CD8-positive, alpha-beta memory T cell (primary cell): ENCODE measurements at places on chromosomes 4 and X. TPM values are rescaled to one million over a fixed set of nuclear protein-coding genes. Genes with fewer than 3 reads are reported as not detected.

DNA sequence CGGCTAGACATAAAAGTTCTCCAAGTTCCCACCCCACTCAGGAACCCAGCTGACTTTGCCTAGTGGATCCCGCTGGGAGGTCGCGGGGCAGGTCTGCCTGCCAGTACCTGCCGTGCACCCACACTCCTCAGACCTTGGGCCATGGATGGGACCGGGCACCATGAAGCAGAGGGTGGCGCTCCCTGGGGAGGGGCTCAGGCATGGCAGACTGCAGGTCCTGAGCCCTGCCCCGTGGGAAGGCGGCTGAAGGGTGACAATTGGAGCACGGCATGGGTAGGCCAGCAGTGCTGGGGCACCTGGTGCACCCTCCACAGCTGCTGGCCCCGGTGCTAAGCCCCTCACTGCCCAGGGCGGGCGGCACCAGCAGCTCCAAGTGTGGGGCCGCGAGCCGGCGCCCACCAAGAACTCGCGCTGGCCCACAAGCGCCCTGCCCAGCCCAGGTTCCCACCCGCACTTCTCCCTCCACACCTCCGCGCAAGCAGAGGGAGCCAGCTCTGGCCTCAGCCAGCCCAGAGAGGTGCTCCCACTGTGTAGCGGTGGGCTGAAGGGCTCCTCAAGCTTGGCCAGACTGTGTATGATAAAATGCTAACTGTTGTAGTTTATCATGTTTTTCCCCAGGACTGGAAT lies 63.1 kb downstream of the UGT2A2 start:
- DNase-seq, result no peak

- DNase-seq, result no peak
Measured at GRCh38 chr4:174537634-174538033, 15.3 kb upstream of the HPGD start.

DNA sequence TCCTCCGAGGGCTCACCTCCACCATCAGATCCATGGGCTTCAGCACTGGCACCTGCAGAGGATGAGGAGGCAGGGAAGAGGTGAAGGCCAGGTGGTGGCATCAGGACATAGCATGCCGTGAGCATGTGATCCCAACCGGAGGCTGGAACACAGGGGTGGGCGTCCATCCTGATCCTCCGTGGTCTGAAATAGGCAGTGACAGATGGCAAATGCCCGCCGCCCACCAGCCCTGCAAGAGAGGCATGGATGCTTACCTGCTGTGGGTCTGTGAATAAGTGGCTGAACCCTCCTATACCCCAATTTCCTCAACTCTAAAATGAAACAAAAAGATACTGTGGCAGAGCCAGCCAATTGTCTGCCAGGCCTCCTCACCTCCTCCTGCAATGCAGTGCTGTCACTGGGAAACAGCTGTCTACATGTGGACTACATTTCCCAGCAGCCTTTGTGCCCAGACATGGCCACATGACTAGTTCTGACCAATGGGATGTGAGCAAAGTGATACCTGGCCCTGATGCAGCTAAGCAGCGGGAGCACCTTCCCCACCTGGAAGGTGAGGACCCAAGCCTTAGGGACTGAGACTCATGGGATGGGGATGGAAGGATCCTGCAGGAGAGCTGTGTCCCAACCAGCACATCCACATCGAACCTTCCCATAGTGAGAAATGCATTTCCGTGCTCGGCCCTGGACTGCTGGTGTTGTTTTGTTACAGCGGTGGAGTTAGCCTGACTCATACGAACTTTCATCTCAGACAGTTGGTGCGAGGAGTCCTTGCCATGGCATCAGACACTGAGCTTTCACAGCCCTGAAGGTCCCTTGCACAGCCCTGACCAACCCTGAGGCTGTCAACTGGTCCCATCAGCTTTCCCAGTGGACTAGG lies 99.5 kb downstream of the PPP2R2C start:
- DNase-seq, result no peak

CCSER1 gene
- 0.20 TPM for total RNA-seq

DNA sequence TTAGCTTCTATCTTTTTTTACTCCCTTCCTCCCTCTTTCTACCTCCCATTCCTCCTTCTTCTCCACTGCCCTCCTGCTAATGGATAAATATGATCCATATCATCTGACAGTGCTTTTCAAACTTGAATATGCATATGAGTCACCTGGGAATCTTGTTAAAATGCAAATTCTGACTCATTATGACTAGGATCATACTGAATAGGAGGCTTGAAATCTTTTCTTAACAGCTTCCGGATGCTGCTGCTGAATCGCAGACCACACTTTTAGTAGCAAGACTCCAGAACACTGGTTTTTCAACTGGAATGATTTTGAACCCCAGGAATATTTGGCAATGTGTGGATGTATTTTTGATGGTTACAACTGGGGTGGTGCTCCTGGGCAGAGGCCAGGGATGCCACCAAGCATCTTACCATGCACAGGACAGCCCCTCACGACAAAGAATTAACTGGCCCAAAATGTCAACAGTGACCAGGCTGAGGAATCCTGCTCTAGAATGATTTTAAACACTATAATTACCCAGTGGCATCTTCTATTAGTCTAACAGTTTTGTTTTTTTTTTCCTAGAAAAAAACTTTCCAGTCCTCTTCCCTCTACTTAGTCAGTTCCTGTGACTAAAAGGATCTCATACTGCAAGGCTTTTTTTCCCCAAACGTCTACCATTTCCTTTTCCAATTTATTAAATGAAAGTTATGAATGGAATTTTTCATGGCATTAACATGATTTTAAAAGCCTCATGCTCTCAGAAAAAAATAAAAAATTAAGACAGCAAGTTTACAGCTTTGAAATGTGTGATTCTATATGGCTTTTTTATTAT lies 10.6 kb upstream of the PYURF start:
- DNase-seq, result no peak

DNA sequence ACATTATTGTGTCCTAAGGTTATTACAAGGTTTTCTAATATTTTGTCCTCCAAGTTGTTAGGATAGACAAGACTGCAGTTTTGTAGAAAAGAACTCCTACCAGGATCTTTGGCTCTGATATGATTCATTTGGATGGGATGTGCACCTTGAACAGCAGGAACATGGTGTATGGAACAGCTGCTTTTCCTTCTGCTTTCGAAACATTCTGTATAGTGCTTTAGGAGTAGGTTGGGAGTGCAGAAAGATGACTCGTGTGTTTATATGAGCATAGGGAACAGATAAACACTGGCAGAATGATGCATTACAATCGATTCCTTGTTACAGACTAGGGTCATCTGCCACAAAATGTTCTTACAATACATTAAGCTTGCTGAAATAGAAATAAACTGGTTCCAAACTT lies 790.1 kb downstream of the DMD start:
- DNase-seq, result no peak
